ENCODE measurements at places on chromosomes 13 and 19.

- H3K27ac ChIP-seq, result no peak overlapping the region
- no peak overlapping the region for H3K4me3 ChIP-seq
- no peaks in the 10 kb centered on the region for H3K27me3 ChIP-seq
- no peak for DNase-seq
- H3K36me3 ChIP-seq, result no peaks in the 10 kb centered on the region
- H3K4me1 ChIP-seq, result no peaks in the 10 kb centered on the region
Measured at GRCh38 chr13:35349052-35349451, 127.4 kb downstream of the MAB21L1 start.

DNA sequence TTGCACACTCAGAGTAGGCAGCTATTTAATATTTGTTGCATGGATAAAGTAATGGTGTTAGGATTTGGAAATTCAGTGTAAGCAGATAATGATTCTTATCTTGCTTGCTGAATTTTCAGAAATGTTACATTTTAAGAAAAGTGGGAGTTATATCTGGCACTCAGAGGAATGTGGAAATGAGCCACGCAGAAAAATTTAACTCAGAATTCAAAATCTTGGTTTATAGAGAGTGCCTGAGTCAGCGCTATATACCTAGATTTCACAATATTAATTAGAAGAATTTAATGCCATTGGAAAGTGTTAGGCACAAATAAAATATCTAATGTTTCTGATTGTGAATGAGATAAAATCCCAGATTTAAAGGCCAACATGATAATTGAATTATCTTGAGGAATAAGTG is 96.3 kb downstream of the GPR12 start:
- H3K4me3 ChIP-seq, result no peak overlapping the region
- H3K27me3 ChIP-seq, result no peaks in the 10 kb centered on the region
- no peaks in the 10 kb centered on the region for H3K4me1 ChIP-seq
- H3K36me3 ChIP-seq, result no peaks in the 10 kb centered on the region
- no peak for DNase-seq

- H3K36me3 ChIP-seq, result no peaks in the 10 kb centered on the region
- H3K27me3 ChIP-seq, result no peaks in the 10 kb centered on the region
- H3K4me1 ChIP-seq, result no peaks in the 10 kb centered on the region
- no peak overlapping the region for H3K27ac ChIP-seq
- no peak overlapping the region for H3K4me3 ChIP-seq
- DNase-seq, result no peak
Measured at GRCh38 chr13:43095771-43096719, 72.7 kb downstream of the DNAJC15 start.

DNA sequence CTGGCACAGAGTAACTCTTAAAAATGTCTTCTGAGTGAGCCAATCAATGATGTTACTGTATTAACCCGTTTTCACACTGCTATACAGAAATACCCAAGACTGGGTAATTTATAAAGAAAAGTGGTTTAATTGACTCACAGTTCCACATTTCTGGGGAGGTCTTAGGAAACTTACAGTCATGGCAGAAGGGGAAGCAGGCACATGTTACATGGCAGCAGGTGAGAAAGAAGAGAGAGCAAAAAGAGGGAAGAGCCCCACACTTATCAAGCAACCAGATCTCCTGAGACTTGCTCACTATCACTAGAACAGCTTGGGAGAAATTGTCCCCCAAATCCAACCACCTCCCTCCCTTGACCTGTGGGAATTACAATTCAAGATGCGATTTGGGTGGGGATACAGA is 97.6 kb upstream of the MIR17HG start:
- H3K36me3 ChIP-seq, result no peaks in the 10 kb centered on the region
- no peak overlapping the region for H3K27ac ChIP-seq
- H3K27me3 ChIP-seq, result peaks cover 4% of the 10 kb centered on the region
- no peaks in the 10 kb centered on the region for H3K4me1 ChIP-seq
- no peak for DNase-seq
- H3K4me3 ChIP-seq, result no peak overlapping the region

DNA sequence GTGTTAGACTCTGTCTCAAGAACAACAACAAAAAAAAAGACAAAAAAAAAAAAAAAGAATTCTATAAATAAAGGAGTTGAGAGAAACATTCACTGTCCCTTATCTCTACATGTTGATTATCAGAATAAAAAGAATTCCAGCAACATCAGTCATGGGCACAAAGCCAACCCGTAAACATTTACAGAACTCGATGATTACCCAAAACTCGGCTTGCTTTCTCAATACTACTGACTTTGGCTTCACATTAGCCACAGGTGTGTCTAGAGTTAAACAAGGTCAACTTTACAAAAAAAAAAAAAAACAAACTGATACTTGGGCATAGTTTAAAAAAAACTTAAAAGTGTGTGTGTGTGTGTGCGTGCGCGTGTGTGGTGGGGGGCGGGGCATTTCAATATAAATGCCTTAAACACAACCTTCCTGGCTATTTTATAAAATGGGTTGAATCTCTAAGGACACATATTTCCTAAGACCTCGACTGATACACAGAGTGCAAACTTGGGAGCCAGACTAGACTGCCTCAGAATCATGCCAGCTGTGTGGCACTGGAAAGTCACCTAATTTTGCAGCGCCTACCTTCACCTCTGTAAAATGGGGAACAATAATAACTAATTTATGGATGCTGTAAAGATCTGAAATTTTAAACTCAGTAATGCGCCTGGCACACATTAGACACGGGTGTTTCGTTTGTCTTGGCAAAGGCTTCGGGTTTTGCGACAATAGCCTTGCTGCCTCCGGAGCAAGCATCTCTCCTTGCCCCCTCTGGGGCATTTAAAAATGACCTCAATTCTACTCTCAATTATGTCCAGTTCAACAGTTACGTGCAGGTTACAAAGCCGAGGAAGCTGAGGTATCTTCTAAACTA is 922 bp downstream of the EBPL start:
- H3K36me3 ChIP-seq, result no peaks in the 10 kb centered on the region
- no peak for DNase-seq
- H3K4me3 ChIP-seq, result peak overlapping the region; percentile 93
- H3K27ac ChIP-seq, result no peak overlapping the region
- peaks cover 19% of the 10 kb centered on the region for H3K4me1 ChIP-seq

Measured in CD4-positive, alpha-beta T cell (primary cell).